ENCODE measurements at places on chromosomes 5 and 9.
A peak's percentile ranks its signal among the peaks of the same experiment; 100 is the strongest.

GRCh38 chr5:72816284-72817075, at the start of gene TNPO1:
TSS of gene TNPO1 (plus strand) at chr5:72816661. CDS start at chr5:72816738, 77 bp downstream.
- peak; percentile 79 for DNase-seq

- no peak for DNase-seq
These were observed 32.6 kb upstream of the TTLL11 start for GRCh38 chr9:122125509-122126330.

DNA sequence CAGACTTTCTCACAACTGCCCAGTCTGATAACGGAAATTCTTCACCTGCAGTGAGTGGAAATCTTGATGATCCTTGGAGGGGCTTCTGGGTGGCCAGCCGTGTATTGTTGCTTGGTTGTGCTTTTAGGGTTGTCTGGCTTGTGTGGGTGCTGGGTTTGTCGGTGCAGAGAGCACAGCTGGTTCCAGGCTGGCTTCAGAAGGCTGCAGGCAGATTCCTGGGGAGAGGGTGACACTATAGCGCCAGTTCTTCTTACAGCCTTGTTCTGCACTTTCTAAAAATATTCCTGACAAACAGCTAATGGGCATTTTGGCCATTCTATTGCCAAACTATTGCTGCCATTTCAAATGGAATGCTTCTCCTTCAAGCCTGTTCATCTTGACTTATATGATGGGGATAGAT, 99.3 kb downstream of the PDZD2 start:
- DNase-seq = no peak

DNA sequence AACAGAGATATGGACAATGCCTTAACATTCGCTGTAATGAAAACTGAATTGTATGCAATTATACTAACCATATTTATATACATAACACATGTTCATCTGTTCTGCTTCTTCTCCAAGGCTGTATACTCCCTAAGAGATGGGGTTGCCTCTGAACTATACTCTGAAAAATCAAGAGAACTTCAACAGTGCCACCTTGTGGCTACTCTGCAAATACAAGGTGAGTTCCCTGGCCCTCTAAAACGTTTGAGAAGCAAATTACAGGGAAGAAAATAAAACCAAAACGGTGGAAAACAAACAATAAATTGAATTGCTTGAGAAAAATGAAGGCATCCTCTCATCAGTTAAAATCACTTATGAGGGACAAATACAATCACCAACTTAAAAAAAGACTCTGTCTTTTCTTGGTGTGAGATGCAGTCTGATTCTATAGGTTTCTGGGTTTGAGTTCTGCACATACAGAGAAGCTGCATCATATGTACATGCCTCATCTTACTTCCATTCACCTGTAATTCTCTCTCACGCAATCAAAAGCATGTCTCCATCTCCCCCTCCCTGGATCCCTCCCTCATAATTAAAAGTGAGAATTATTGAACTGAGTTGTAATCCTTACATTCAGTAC, 98.6 kb downstream of the FBXW11 start:
- DNase-seq = peak; percentile 52

- DNase-seq = no peak
These were observed 47.3 kb upstream of the SUB1 start for GRCh38 chr5:32538031-32538547.

DNA sequence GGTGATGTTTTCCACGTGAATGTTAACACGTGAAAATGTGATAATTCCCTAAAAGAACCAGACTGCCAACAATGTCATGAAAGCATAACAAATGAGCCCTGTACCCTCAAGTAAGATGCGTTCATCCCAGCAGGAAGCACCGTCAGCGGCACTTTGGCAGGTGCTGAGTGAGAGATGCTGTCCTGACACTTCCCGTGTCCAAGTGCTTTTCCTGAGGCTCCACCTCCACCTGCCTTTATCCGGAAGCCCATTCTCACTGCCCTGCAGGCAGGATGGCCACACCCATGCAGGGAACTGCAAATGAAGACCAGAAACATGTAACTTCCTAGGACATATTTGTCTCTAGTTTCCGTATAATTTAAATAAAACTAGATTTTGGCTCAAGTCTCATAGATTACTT, 238.0 kb upstream of the IRX2 start:
- DNase-seq = no peak

DNA sequence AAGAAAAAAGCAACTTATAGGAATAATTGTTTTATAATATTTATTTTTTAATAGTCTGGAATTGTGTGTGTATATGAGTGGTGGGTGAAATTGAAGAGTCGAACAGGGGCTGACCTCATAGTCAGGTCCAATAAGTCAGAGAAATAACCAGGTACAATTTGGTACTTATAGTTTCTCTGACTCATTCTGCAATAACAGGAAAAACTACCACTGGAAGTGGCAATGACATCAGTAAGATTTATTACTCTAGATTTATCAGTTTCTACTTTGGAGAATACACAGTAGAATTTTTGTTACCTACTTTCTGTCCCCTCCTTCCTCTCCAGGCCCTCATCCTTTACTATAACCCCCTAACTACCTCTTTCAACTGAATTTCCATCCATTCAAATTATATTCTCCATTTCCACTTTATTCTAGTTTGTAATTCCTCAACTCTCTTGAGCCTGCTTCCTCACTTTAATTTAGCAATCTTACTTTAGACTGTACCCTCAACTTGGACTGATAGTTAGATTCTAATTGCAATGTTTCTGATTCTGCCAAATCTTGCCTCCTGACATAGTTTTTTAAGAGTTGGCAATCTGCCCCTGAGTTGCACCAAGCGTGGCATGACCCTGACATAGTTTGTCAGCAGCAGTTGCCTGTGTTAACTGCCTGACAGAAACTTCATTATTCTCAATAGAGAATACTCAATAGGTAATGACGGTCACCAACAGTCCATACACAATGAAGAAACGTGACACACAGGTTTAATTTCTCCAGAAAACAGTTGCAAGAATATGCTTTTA, 475.3 kb upstream of the RIOK2 start:
- peak; percentile 9 for DNase-seq

DNA sequence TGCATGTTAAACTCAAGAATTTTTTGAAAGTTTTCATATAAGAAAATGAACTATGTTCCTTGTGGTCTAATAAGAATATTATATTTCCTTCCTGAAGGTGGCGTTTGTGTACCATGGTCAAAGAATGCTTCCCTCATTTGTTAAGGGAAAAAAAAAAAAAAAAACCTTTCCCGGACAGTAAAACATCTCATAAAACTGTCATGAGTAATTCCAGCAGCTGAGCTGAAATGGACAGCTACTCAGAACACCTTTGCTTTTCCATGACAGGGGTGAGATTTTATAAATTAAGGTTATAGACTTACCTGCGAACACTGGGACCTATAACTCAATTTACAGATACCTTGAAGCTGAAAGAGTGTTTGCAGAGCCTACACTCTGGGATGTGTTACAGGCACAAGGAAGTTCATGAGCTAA, 113.2 kb upstream of the RANBP3L start:
- peak; percentile 52 for DNase-seq

DNA sequence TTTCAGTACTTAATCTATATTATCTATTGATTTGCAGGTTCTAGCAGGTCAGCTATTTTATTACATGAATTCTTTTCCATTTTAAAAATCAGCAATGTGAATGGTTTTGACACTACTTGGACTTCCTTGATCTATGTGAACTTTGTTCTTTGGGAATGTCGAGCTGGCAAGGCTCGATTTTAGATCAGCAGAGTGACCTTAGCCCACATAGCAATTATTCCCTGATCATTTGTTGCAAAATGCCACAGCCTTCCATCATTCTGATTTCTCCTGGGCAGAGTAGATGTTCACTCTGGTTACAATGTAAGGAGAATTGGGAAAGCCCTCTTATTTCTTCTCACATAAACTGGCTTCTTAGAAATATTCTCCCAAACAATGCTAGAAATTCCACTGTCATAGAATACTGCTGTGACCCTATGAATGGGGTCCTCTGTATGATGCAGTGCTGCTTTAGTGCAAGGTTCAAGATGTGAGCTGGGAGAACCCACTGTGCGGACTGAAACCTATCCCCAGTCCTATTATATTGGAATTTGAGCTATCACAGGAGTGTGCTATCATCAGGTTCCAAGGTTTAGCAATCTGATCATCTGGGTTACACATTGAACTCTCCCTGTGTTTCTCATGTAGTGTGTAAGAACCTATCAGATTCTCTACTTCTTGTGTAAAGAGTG, 15.7 kb upstream of the GDA start:
- no peak for DNase-seq

- DNase-seq = no peak
These were observed 22.3 kb upstream of the GABRP start for GRCh38 chr5:170761048-170761707.

DNA sequence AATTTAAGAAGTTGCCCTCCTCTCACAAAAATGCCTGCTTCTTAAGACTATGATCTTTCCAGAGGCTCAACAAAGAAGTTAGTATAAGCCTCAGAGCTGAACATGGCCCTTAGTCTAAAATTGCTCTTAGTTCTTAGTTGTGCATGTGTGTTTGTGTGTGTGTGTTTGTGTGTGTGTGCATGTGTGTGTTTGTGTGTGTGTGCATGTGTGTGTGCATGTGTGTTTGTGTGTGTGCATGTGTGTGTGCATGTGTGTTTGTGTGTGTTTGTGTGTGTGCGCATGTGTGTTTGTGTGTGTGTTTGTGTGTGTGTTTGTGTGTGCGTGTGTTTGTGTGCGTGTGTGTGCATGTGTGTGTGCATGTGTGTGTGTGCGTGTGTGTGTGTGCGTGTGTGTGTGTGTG, 15.8 kb downstream of the IL31RA start:
- no peak for DNase-seq

DNA sequence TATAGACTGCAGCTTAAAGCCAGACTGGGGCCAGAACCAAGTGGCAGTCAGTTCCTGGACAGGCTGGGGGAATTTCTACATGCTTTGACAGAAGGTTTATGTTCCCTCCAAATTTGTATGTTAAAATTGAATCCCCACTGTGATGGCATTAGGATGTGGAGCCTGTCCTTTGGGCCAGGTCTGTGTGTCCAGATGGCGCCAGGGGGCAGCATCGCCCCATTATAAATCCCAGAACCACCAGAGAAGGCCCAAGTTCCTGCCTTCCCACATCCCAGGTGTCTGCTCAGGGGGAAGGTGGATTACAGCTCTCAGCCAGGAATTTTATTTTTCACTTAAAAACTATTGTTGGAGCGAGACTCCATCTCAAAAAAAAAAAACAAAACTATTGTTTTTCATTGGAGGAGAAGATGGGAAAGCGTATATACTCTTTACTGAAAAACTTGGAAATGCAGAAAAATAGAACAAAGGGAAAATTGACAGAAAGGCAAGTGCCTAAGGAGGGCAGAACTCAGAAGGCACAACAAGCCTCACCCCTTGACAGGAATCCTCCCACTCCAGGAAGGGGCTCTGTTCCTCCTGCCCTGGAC, 5.0 kb downstream of the IL3 start:
- DNase-seq = peak; percentile 88

DNA sequence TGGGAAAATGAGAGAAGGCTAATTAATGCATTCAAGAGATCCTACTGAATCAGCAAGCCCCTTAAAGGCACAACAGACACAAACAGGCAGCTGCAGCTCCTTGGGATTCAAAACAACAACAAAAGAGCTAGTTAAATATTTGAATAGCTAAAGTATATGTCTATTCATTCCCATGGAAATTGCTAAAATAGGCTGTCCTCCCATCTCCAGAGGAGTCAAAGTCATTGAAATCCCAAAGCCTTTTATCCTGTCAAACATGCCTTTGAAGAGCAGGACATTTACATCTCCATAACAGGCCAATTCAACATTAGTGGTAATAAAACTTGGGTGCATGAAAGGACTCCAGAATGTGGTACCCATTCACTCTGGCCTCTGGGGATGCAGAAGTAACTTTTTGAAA, 177.4 kb downstream of the NTRK2 start:
- DNase-seq = no peak

GRCh38 chr5:108560166-108560565, 178.3 kb upstream of the FBXL17 start:
- no peak for DNase-seq

DNA sequence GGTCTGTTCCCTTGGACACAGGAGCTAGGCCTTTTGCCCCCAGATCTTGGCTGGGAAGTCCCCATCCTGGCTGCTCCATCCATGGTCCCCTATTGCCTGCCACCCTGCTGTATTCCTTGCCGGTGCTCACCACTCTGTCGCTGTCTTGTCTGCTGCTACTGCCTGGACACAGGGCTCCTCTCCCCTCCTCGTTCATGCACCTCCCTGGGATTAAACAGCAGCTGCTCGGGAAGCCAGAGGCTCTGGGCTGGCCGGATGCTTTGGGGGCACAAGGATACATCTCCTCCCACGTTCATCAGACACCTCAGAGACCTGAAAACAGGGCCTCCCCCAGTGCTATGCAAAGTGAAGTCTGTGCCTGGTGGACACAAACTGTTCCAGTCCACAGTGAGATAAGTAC, 110.4 kb downstream of the ZNF354C start:
- no peak for DNase-seq

- no peak for DNase-seq
These were observed 343.7 kb downstream of the ENC1 start for GRCh38 chr5:74296685-74297408.

GRCh38 chr9:69334317-69334716, 9.3 kb downstream of the ENTREP1 start:
- DNase-seq = no peak

- DNase-seq = no peak
These were observed 455.6 kb downstream of the TMEM38B start for GRCh38 chr9:106149956-106150355.

DNA sequence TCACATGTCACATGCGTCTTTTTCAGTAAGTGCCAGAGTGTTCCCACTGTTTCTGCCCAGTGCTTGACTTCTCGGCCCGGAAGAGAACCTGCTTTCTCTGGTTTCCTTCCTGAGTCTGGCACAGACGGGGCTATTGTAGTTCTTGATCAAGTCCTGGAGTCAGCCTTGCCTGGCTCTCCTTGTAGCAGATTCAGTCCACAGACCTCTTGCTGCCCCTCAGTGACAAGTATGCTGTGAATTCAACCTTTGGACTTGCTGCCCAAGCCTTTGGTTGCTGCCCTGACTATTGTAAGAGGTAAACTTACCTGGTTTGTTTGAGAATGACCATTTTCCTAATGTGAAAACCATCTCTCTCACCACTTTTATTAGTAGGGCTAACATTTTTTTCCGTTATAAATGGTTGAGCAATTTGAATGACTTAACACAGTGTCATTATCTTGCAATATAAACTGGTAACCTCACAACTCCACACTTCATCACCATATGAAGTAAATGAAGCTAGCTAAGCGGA, 24.7 kb downstream of the ZBTB34 start:
- DNase-seq = no peak

GRCh38 chr9:3520564-3520963, 5.2 kb downstream of the RFX3 start:
- no peak for DNase-seq

DNA sequence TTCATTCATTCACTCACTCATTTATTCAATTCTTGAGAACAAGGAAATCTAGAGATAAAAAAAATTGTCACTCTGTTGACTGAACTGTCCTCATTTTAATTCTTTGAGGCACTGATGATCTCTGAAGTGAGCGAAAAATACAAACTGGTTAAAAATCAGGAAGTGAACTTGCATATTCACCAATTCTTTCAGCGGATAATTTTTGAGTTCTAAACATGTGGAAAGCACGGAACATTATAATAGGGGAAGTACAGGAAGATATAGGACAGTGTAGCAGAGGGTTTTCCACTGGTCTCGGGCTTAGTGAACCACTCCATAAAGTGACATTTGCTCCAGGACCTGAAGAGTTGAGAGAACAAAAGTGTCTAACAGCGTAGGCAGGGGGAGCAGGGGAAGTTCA, 169.5 kb downstream of the TLR4 start:
- no peak for DNase-seq

- no peak for DNase-seq
These were observed 253.3 kb downstream of the EDIL3 start for GRCh38 chr5:84131372-84131771.

GRCh38 chr5:156669416-156669815, 180.7 kb upstream of the PPP1R2B start:
- no peak for DNase-seq

- DNase-seq = no peak
These were observed 82.5 kb downstream of the LRRC70 start for GRCh38 chr5:62661126-62661525.
